NCI-H524 (cell line): ENCODE measurements at places on chromosomes 12 and 14.
A peak's percentile ranks its signal among the peaks of the same experiment; 100 is the strongest.

GRCh38 chr14:104977008-104977680, 1.0 kb downstream of the AHNAK2 start:
- no peak for DNase-seq

GRCh38 chr12:121514184-121514742, 66.6 kb downstream of the KDM2B start:
- DNase-seq = no peak

- no peak for DNase-seq
Measured at GRCh38 chr12:52528641-52529143, 8.5 kb upstream of the KRT5 start.

- no peak for DNase-seq
Measured at GRCh38 chr12:48765753-48766162, 23.1 kb downstream of the ADCY6 start.

GRCh38 chr14:64591809-64592208, 42.0 kb downstream of the PPP1R36 start:
- no peak for DNase-seq

GRCh38 chr14:70955543-70956480, 48.6 kb downstream of the PCNX1 start:
- DNase-seq = peak; percentile 16

DNA sequence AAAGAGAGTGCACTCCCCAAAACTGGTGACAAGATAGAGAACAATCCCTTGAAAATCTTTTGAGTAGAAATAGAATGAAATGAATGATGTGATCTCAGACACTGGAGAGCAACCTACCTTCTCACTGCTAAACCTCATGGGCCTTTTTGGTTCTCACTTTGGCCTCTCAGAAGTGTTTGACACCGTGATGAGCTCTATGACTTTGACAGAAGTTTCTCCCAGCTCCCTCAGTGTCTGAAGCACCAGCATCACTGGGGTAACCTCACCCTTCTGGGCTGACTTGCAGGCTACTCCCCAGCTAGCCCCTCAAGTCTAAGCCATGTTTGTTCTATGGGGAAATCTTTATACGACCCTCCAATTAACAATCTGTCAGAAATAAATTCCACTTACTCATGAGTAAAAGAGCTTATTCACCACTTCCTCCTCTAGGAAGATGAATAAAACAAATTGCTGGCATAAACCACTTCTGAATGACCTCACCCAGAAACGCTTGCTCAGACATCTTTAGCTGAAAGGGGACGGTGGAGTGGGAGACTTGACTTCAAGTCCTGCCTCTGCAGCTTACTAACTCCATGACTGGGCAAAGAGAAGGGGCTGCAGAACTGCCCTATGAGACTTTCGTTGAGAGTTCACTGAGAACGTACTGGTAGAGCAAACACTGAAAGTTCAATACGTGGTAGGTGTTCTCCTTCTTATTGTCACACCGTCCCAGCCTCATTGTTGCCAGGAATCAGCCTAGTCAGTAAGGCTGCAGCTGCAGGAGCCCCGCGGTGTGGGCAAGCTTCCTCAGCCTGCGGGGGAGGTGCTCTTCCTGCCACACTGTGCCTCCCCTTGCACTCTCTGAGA, 46.5 kb downstream of the ST8SIA1 start:
- no peak for DNase-seq

DNA sequence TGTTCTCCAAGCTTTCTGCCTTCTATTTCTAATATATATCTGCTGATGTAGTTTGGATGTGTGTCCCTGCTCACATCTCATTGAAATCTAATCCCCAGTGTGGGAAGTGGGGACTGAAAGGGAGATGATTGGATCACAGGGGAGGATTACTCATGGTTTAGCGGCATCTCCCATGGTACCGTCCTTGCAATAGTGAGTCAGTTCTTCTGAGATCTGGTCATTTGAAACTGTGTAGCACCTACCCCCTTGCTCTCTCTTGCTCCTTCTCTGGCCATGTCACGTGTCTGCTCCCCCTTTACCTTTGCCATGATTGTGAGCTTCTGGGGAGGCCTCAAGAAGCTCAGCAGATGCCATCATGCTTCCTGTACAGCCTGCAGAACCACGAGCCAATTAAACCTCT, 26.2 kb upstream of the ALX1 start:
- no peak for DNase-seq

DNA sequence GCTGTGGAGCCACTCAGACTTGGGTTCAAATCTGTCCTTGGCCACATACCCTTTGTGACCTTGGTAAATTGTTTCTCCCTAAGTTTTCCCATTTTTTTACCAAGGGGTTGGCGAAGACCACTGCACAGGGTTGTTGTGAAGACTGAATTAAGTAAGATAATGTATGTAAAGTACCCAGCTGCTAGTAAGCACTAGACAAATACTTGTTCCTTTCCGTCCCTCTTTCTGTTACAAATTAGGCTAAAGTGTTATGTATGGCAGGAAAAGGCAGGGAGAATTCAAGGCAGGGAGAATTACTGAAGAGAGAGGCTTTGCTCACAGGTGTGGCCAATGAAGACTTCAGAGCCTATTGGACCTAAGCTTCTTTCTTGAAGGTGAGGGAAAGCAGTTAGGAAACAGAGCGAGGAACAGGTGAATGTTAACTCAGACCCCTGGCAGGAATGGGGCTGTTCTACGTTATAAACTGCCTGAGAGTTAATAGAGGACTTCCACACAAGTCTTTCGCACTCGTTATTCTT, 25.9 kb downstream of the ABHD12B start:
- DNase-seq = no peak

GRCh38 chr14:21258889-21259787, 10.1 kb downstream of the HNRNPC start:
- DNase-seq = no peak

- DNase-seq = no peak
Measured at GRCh38 chr12:58233886-58234285, 292.5 kb downstream of the ATP23 start.

- DNase-seq = peak; percentile 56
Measured at GRCh38 chr14:36663404-36664321, 2.0 kb downstream of the PAX9 start.

DNA sequence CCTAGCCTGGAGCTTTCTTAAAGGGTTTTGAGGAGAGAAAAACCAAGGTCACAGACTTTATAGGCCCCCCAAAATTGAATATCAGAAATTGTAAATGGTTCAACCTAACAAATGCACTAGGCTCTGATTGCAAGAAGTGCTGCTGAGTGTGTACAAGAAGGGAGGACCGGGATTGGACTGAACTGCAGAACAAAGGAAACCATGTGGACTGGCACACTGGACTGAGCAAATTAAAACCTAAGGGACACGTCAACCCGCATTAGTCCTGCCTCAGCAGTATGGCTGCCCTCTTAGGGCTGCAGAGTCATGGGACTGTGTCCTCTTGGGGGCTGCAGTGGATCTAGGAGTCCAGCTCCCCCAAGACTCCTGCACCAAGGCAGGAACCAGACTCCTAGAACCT, 842 bp upstream of the CISTR start:
- no peak for DNase-seq

GRCh38 chr14:55752580-55753390, 172.8 kb downstream of the KTN1 start:
- DNase-seq = no peak

- no peak for DNase-seq
Measured at GRCh38 chr12:106285982-106286381, 16.6 kb upstream of the TCP11L2 start.

DNA sequence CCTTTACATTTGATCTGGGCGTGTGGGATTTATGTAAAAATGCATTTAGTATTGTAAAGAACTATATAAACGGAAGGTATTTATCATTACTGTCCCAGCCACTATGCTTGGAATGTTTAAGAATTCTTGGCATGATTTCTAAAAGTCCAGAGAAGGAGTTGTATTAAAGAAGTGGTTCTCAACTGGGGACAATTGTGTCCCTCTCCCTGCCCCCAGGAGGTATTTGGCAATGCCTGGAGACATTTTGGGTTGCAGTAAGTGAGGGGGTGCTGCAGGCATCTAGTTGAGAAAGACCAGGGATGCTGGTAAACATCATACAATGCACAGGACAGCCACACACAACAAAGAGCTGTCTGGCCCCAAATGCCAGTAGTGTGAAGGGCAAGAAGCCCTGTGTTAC, 7.2 kb downstream of the SLC38A1 start:
- DNase-seq = no peak

- DNase-seq = no peak
Measured at GRCh38 chr12:4168036-4168435, 105.5 kb upstream of the CCND2 start.

DNA sequence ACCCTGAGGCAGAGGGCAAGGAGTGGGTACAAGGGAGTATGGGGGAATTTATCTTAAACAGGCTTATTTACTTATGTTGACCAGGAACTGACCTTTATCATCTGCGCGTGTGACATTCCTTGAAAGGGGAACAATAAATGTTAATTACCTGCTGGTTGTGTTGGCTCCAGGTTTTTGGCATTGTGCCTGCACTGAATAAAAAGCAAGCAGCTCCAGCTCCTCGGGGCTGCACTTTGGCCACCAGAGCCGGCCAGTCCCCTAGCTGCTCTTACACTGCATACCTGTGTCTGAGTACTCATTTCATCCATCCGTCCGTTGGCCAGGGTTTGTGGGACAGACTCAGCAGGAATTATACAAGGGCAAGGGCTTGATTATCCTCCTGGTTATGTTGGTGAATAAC, 68.8 kb upstream of the GTF2A1 start:
- DNase-seq = no peak

DNA sequence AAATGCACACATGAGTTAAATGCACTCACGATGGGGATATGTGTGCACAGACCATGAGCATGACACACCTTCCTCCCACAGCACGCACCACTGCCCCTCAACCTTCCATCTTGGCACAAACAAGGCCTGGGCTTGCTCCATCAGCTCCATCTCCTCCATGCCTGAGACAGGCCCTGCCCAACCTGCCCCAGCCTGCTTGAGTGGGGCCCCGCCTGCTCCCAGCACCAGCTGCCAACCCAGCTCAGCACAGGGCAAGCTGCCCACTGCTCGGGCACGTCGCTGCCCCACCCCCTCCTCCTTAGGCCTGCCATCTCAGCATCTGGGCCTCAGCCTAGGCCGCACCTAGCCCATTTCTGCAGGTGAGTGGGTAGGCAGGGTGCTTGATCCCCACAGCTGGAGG, 27.6 kb upstream of the KRT78 start:
- peak; percentile 41 for DNase-seq

- no peak for DNase-seq
Measured at GRCh38 chr12:22810036-22810435, 185.1 kb downstream of the ETNK1 start.

GRCh38 chr14:90629471-90629870, 186.8 kb downstream of the TTC7B start:
- no peak for DNase-seq

DNA sequence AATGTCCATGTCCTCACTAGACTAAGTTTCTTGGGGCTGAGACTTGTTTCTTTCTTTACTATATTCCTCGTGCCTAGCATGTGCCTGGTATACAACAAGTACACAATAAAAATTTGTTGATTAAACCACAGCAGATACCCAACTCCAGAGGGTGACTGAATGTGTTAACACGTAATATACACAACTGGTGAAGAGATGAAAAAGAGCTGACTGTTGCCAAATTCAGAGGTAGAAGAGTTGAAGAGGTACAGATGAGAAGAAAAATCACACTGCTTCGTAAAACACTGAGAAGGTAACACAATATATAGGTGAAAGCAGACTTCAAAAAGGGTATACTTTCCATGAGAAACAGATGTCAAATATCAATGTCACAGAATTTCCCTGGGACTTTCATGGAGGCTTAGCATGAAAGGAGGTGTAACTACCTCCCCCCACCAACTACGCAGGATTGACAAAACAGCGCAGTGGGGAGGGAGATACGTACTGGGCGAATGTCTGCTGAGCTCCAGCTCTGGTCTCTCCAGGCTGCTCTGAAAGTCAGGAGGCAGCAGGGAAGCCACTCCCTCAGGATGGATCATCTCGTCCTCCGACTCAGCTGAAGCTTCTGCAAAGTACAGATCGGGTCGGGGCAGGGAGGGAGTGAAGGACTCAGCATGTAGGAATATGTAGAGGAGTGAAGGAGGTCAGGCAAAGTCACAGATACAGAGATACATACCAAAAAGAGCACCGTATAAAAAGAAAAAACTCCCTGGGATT, 5.3 kb downstream of the ACIN1 start:
- DNase-seq = no peak

DNA sequence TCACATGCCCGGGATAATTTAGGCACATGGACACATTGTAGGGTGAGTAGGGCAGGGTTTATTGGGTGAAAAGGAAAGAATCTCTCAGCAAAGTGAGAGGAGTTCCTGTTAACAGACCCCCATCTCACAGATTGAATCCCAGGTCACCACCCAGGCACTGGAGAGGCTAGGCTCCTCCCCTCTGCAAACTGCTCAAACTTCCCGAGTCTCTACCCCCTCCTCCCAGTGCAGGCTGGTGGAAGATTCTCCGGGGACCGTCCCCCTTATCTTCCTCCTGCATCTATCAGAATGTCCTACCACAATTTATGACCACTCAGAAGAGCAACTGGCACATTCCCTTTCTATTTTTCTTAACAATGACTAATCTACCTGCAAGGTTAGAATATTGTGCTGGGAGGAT, 126.0 kb downstream of the NTF3 start:
- DNase-seq = no peak

DNA sequence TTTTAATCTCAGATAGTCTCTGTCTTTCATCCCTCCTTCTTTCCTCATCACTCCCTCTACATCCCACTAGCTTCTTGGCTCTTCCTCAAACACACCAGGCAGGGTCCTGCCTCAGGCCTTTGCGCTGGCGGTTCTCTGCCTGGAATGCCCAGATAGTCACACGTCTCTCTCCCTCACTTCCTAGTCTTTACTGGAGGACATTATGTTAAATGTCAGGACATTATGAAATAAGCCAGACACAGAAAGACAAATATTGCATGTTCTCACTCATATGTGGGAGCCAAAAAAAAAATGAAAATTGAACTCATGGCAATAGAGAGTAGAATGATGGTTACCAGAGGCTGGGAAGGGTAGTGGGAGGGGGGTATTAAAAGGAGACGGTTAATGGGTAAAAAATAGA, 442.0 kb downstream of the MED13L start:
- DNase-seq = no peak

- no peak for DNase-seq
Measured at GRCh38 chr14:64573109-64573508, 23.3 kb downstream of the PPP1R36 start.

DNA sequence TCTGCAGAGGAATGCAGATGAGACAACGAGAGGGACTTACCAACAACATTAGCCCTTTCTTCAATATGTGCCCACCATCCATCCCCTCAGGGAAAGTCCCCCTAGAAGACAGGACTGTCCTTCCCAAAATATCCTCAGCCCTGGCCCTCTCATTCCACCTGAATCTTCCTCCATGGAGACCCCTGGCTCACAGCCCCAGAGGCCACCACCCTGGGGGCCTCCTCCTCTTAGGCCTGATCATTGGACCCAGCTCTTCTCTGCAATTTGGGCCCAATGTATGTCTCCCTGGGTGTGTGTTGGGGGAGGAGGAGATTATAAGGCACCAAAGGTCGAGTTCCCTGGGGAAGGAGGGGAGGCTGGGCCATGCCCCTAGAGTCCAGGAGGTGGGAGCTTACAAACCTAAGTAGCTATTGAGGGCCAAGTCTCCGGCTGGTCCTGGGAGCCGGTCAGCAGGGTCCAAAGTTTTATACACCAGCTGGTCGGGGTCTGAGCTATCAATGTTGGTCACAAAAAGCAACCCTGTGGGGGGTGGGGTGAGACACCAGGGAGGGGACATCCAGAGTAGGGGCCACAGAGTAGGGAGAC, 8.1 kb downstream of the ITGA7 start:
- no peak for DNase-seq

- no peak for DNase-seq
Measured at GRCh38 chr12:103973909-103974308, 8.2 kb downstream of the TDG start.
